ENCODE measurements at places on chromosomes 6 and 20.

GRCh38 chr6:100001915-100002388 lies 7.9 kb upstream of the MCHR2 start:
- DNase-seq, result peak; percentile 65

DNA sequence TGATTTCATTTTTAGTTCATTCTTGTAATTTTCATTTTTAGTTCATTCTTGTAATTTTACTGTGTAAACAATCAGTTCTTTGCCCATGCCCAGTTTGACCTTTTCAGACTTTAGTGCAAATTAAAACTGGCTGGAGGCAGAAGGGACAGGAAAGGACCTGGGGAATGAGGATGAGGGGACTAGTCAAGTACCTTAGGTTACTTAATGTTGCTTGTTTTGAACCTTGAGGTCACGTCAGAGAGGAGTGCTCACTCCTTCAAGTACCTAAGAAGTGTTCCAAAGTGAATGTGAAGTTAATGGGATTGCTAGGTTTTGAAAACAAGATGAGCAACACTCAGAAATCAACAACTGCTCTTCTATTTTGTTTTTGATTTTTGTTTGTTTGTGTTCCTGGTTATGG lies 82.5 kb downstream of the FOXO3 start:
- DNase-seq, result no peak

- no peak for DNase-seq
These were observed 215.6 kb upstream of the ZNF217 start for GRCh38 chr20:53809217-53809616.

GRCh38 chr6:64694356-64694755 lies 1012.7 kb downstream of the EYS start:
- no peak for DNase-seq

GRCh38 chr6:27111743-27112142 lies 135.8 kb upstream of the PRSS16 start:
- DNase-seq, result no peak

DNA sequence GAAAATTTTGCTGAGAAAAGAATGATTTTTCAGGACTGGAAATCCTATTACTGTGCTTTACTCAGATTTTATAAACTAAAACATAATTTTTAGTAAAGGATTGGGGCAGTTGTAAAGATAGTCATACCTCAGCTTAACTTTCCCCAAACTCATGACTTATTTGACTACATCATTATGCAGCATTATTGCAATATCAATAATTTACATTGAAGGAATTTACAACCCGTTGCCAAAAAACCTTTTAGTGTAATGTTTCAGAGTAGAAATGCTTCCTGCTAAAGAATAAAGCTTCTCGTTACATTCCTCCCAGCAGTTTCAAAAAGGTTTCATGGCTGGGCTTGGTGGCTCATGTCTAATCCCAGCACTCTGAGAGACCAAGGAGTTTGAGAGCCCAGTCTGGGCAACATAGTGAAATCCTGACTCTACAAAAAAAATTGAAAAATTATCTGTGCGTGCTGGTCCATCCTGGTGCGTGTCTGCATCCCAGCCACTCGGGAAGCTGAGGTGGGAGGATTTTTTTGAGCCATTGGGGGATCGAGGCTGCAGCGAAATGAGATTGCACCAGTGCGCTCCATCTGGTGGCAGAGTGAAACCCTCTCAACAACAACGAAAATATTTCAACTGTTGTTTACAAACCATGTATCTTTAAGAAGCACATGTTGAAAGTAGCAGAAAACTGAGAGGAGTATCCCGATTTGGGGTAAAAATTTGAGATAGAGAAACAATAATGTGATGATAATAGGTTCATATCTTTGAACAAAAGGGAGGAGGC lies 4.4 kb downstream of the AMD1 start:
- DNase-seq, result peak; percentile 90

GRCh38 chr6:163263196-163263595 lies 151.3 kb upstream of the QKI start:
- peak; percentile 77 for DNase-seq

- no peak for DNase-seq
These were observed 55.3 kb upstream of the SNX9 start for GRCh38 chr6:157767775-157768156.

GRCh38 chr6:129890701-129891100 lies 29.6 kb upstream of the TMEM244 start:
- no peak for DNase-seq

DNA sequence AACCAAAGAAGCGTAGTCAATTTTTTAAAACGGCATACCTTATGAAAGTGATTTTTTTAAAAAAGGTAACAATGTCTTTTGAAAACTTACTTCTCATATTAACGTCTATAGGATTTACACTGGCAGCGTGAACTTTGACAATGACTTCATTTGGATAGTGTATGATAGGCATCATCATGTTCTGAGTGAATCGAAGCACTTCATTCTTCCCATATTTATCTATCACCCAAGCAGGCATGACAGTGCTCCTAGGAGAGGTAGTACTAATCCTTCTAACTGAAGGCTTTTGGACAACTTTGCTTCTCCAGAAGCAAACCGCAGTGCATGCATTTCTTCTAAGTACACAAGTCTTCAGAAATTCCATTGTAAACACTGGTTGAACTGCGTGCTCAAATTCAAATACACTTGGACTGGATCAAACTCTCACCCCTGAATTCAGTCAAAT lies 618 bp downstream of the RTN4IP1 start:
- no peak for DNase-seq

- no peak for DNase-seq
These were observed 21.8 kb upstream of the LY86 start for GRCh38 chr6:6566766-6567165.

DNA sequence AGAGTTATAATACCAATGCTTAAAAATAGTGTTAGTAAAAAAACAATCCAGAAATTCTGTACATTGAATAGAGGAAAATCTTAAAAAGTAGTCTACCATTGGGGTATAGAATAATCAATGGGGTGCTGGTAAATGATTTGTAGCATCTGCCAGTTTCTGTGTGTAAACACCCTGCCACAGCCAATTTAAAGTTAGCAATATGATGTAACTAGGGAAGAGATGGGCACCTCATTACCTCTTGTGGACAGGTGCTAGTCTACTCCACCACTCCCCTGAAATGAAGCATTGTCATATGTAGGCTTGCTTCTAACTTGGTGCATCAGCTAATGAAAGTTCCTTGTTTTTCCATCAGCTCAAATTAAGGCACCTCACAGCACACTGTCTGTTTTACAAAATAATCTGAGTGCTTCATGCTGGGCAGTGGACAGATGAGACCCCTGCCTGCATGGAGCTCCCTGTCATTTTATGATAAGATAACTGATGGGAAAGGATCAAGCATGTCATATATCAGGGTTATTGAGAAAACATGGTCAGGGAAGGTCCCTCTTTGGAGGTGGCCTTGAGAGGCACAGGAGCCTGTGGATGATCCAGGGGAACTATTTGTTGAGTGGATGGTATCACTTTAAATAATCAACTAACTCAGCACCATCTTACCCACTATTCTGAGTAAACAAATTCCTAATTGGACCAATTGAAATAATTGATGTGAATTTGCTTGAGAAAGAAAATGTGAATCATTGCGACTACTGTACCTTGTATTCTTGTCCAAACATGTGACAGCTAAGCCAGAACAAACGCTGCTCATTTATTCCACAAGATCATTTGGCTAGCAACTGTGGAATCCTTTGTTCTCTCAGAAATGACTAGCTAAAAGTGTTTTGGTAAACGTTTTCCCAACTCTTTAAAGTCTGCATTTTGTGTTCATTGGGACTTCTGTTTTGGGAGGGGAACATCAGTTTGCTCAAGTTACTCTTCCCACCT lies 45.9 kb upstream of the CSE1L start:
- DNase-seq, result no peak

GRCh38 chr6:10215326-10216110 lies 199.4 kb downstream of the TFAP2A start:
- no peak for DNase-seq

DNA sequence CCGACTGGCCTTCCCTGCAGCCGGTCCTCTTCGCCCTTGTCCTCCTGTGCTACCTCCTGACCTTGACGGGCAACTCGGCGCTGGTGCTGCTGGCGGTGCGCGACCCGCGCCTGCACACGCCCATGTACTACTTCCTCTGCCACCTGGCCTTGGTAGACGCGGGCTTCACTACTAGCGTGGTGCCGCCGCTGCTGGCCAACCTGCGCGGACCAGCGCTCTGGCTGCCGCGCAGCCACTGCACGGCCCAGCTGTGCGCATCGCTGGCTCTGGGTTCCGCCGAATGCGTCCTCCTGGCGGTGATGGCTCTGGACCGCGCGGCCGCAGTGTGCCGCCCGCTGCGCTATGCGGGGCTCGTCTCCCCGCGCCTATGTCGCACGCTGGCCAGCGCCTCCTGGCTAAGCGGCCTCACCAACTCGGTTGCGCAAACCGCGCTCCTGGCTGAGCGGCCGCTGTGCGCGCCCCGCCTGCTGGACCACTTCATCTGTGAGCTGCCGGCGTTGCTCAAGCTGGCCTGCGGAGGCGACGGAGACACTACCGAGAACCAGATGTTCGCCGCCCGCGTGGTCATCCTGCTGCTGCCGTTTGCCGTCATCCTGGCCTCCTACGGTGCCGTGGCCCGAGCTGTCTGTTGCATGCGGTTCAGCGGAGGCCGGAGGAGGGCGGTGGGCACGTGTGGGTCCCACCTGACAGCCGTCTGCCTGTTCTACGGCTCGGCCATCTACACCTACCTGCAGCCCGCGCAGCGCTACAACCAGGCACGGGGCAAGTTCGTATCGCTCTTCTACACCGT lies 6.1 kb downstream of the UBD start:
- peak; percentile 37 for DNase-seq

GRCh38 chr20:53312957-53313356 lies 280.7 kb downstream of the ZNF217 start:
- DNase-seq, result no peak

DNA sequence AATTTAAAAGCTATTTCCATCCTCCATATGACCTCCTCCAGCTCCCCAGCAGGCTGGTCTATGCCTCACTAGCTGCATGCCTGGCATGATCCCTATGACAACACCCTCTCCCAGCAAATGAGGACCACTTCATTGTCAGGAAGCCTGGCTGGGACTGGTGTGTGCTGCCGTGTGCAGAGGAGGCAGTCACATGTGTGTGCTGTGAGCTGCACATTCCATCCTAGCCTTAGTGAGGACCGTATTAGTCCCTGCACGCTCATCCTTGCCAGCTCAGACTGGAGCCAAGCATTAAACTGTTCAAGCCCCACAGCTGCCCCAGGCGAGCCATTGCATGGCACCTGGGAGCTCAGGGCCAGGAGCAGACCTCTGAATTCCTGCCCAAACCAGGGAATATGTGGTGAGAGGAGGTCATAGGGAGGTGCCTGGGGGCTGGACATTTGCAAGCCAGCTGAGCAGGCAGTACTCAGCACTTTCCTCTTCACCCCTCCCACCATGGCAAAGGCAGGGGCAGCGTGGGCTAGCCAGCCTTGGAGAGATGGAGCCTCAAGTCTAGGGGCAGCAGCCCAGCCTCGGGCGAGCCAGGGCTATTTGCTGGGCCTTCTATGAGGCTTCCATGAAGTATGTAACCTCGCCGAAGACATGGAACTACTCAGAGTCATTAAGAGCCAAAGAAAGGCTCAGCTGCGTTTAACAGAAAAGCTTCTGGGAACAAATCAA lies 8.7 kb upstream of the CCN5 start:
- peak; percentile 59 for DNase-seq

GRCh38 chr20:36833275-36834020 lies 42.5 kb upstream of the TLDC2 start:
- DNase-seq, result peak; percentile 51

DNA sequence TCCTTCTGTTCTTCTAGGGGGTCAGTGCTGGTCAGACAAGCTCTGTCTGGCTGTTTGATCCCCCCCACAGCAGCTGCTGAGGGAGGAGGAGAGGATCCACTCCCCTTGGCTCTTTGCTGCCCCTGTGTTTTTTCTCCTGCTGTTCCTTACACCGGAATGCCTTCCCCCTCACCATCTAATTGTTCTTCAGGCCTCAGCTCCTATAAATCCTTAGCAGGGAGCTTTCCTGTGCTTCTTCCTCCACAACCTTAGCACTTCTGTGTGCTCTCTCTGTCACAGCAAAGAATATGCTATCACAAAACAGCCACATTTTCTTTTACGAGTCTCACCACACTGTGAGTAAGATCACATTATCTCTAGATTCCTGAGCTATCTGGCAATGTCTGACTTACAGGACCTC lies 196.6 kb downstream of the OTOR start:
- DNase-seq, result no peak

DNA sequence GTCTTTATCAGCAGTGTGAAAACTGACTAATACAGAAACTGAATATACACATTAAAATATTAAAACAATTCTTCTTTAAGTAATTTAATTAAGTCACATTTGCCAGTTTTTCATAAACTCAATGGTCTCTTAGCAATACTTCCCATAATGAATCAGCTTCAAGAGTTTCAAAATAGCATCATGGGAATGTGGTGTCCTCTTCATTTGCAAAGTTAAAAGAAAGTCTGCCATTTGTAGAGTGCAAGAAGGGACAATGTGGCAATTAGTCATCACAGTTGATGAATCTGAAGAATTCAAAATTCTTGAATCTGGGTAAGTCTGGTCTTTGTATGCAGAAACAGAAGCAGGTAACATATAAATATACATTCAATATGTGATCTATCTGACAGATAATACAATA lies 38.7 kb downstream of the SYNE1 start:
- DNase-seq, result no peak

DNA sequence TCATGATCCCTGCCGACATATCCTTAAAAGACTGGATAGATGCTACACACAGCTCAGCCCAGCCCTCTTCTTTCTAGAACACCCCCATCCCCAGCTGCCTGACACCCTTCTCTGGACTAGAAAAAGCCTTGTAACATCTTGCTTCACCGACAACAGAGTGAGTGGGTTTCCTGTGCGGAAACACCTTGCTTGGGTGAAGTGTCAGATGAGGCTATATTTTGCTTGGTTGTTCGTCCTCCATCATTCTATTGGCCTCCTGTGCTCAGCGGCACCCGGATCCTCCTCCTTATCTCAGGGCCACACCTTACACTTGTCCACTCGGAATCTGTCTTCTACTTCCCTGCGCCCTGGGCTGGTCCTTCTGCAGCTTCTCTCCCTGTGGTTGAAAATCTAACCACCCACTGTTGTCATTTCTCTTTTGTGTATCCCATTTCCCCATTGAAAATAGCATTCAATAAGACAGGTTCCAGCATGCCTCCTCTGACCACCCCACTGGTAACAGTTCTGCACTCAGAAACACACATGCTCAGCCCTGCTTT lies 101.3 kb upstream of the MLN start:
- DNase-seq, result no peak

- peak; percentile 57 for DNase-seq
These were observed 3.6 kb upstream of the MICA start for GRCh38 chr6:31399589-31400466.
